Tongue (tissue), 3 donors: ENCODE measurements at places on chromosomes 1 and 21. TPM values are rescaled to one million over a fixed set of nuclear protein-coding genes. Genes with fewer than 3 reads are reported as not detected.

Gene DYNLT4
- total RNA-seq: not detected

Gene AHCTF1
- 29.1 TPM for total RNA-seq

Gene FOXO6
- 16.2 TPM for total RNA-seq

Gene ICOSLG
- total RNA-seq: 3.1 TPM

Gene MTOR
- 44.5 TPM for total RNA-seq

Gene NPR1
- 8.5 TPM for total RNA-seq

Gene TMCC2
- 14.1 TPM for total RNA-seq

Gene BRINP3
- total RNA-seq: 0.31 TPM

Gene LELP1
- not detected for total RNA-seq
